ENCODE measurements at places on chromosomes 12 and 14. TPM values are rescaled to one million over a fixed set of nuclear protein-coding genes. Genes with fewer than 3 reads are reported as not detected.

DNA sequence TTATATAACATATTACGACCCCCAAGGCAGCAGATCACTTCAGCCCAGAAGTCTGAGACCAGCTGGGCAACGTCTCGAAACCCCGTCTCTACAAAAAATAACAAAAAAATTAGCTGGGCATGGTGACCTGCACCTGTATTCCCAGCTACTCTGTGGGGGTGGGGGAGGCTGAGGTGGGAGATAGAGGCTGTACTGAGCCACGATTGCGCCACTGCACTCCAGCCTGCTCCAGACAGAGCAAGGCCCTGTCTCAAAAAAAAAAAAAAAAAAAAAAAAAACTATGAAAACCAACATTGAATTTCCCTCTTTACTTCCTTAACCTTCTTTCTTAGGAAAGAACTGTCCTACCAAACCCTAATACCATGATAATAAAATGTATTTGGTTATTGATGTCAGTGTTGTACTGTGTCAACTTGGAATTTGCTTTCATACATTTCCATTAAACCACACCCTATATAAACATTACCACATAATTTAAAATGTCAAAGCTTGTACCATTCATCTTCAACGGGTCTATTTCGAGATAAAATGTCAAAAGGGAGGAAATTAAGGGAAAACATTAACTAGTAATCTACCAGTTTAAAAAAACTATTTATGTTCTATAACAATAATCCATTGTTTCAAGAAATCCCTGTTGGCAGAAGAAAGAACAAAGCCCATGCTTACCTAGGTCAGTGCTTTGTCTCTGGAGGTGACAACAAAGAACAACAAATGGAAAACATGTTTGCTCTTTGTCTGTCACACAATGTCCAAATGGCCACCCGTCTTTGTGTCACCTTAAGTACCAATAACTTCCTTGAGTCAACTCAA lies 17.4 kb downstream of the GALNT4 start:
- no peak for DNase-seq

- no peak for DNase-seq
Measured at GRCh38 chr12:26434299-26435068, 239.1 kb downstream of the SSPN start.

- no peak for DNase-seq
Measured at GRCh38 chr12:32400866-32401265, 1.5 kb downstream of the FGD4 start.

DNA sequence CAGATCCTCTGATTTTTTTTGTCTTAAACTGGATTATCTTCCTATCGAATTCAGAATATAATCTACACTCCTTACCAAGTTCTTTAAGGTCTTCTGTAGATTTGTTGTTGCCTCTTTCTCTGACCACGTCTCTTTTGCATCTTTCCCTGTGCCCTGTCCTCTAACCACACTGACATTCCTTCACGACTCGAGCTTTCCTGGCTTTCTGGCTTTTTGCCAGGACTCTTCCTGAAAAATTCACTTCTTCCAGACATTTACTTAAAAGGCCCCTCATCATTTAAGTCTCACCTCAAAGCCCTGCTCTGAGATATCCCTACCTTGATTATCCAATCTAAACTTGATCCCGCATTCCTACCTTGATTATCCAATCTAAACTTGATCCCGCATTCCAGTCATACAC lies 422.3 kb upstream of the DCN start:
- DNase-seq, result no peak

- DNase-seq, result no peak
Measured at GRCh38 chr12:29581631-29582030, 84.1 kb upstream of the OVCH1 start.

- no peak for DNase-seq
Measured at GRCh38 chr12:74656251-74656650, 118.6 kb downstream of the ATXN7L3B start.

GRCh38 chr14:95327558-95328374 lies 8.1 kb upstream of the CLMN start:
- no peak for DNase-seq

DNA sequence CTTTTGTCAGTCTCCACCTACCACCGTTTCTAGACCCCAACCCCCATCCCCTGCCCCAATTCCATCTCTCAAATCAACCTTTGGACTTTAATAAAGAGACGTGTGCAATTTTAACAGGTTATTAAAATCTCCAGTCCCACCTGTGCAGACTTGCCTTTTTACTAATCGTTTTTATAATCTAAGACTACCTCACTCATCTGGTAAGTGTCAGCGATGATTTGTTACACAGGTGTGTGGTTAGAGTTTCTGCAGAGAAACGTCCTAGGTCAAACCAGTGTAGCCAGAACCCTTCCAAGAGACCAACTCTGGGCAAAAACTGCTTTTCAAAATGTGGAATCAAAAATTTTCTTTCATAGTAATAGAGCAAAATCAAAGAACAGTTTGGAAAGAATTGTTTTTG lies 60.4 kb upstream of the PELI2 start:
- DNase-seq, result no peak

GRCh38 chr12:12138203-12139154 lies 67.7 kb downstream of the BCL2L14 start:
- no peak for DNase-seq

- DNase-seq, result no peak
Measured at GRCh38 chr12:114439817-114440216, 33.9 kb upstream of the TBX5 start.

GRCh38 chr14:29097476-29097875 lies 330.9 kb downstream of the FOXG1 start:
- DNase-seq, result no peak

DNA sequence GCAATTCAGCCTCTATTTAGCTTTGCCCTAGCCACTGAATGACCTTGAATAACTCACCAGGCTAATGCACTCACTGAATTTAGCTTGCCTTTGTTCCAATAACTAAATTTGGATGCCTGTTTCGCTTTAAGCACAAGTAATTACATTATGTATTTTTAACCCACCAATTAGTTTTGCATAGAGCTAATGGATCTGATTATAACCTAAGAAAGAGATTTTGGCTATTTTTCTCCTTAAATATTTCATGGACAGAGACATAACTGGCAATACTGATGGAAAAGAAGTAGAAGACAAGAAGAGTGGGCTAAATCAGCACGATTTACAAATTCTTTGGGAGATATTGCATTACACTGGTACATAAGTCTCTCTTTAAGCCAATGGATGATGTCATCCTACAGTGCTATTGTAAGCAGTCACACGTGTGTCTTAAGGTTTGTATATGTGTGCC lies 85.7 kb downstream of the AKAP6 start:
- DNase-seq, result no peak

DNA sequence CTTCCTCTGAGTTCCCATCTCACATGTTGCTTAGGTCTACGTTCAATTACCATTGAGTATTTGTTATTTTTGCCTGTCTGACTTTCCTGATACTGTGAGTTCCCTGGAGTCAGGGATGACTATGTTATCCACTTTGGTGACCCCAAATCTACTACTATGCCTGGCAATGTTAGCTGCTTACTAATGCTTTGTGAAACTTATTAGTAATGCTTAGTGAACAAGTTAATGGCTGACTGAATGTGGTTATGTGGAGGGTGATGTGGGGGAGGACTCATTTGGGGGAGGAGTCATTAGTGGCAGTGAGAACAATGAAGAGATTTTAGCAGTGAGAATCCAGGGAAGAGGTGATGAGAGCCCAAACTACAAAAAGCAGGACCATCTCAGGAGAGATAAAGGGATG lies 121.6 kb downstream of the KTN1 start:
- DNase-seq, result no peak

DNA sequence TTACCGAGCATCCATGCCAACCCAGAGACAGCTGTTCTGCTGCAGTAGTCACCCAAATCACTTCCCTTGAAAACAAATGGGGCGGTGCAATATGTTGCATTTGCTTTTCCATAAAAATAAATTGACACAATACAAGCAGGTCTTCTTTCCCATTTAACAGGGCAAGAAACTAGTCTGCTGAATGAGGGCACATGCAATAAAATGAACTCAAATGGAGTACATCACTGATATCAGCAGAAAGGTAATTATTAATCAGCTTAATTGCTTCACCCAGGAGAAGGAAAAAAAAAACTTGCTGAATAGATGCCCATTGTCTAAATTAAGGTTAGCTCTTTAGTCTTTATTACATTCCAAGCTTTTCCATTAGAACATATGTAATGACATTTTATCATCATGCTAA lies 175.1 kb upstream of the GZMB start:
- no peak for DNase-seq

The DENND5B gene
- 19.7 TPM for total RNA-seq

The EPYC gene
- not detected for total RNA-seq

The CCDC196 gene
- not detected for total RNA-seq

The NPFF gene
- total RNA-seq, result not detected

The CD27 gene
- total RNA-seq, result 0.42 TPM

The FZD10 gene
- 0.51 TPM for total RNA-seq

The MIP gene
- not detected for total RNA-seq

The TEX22 gene
- 0.71 TPM for total RNA-seq
